Melanocyte of skin (primary cell): ENCODE measurements at places on chromosomes 7 and 10. TPM values are rescaled to one million over a fixed set of nuclear protein-coding genes. Genes with fewer than 3 reads are reported as not detected.

Gene MUC12
- total RNA-seq = 0.69 and 0.73 TPM in 2 replicates

Gene SPOCK2
- total RNA-seq = under 0.01 and 0.73 TPM in 2 replicates

Gene SPDYE5
- total RNA-seq = not detected in 2 replicates

Gene SLC13A1
- total RNA-seq = not detected in 2 replicates

Gene ZC3HAV1L
- 11.4 and 29.8 TPM in 2 replicates for total RNA-seq

Gene RELN
- under 0.01 TPM in 1 of 2 replicates, not detected in the other for total RNA-seq

Gene LOXL4
- 0.33 and 1.1 TPM in 2 replicates for total RNA-seq

Gene OPN1SW
- not detected in 2 replicates for total RNA-seq

Gene CUBN
- 0.69 and 5.8 TPM in 2 replicates for total RNA-seq

Gene ATOH7
- total RNA-seq = 0.15 TPM in 1 of 2 replicates, not detected in the other

Gene STRIP2
- total RNA-seq = 14.9 and 17.6 TPM in 2 replicates

Gene PTPRN2
- under 0.01 TPM in 1 of 2 replicates, not detected in the other for total RNA-seq

Gene FKBP9
- 134 and 169 TPM in 2 replicates for total RNA-seq

Gene PON1
- total RNA-seq = under 0.01 TPM in 1 of 2 replicates, not detected in the other

Gene CALML5
- not detected in 2 replicates for total RNA-seq

Gene SFXN3
- total RNA-seq = 119 and 131 TPM in 2 replicates

Gene TBC1D12
- total RNA-seq = 8.3 and 8.7 TPM in 2 replicates

Gene CYP3A7
- total RNA-seq = not detected in 2 replicates

Gene PNLIPRP3
- total RNA-seq = 0.67 and 0.77 TPM in 2 replicates

Gene NET1
- 19.3 TPM in 2 replicates for total RNA-seq

Gene PCDH15
- total RNA-seq = not detected in 2 replicates

Gene TRDMT1
- total RNA-seq = 3.1 and 5.8 TPM in 2 replicates

Gene LAMB4
- total RNA-seq = 0.34 and 0.36 TPM in 2 replicates

Gene NKX2-3
- total RNA-seq = not detected in 2 replicates

Gene NANOS1
- 0.69 and 6.2 TPM in 2 replicates for total RNA-seq

Gene HGF
- total RNA-seq = under 0.01 and 0.36 TPM in 2 replicates

Gene ELOVL3
- 0.34 TPM in 1 of 2 replicates, not detected in the other for total RNA-seq

Gene TMEM236
- total RNA-seq = 0.69 and 1.1 TPM in 2 replicates

Gene PTPRZ1
- 3.5 and 5.0 TPM in 2 replicates for total RNA-seq

Gene CYP3A4
- total RNA-seq = not detected in 2 replicates

Gene SLC26A4
- total RNA-seq = 0.33 and 0.62 TPM in 2 replicates

Gene ANKRD1
- total RNA-seq = 0.36 TPM in 1 of 2 replicates, not detected in the other

Gene SLC25A40
- total RNA-seq = 12.0 and 19.6 TPM in 2 replicates

Gene HOGA1
- total RNA-seq = 1.3 and 1.7 TPM in 2 replicates

Gene C7orf57
- 0.34 and 0.36 TPM in 2 replicates for total RNA-seq

Gene CDC14C
- under 0.01 TPM in 2 replicates for total RNA-seq

Gene FZD1
- 3.3 and 3.4 TPM in 2 replicates for total RNA-seq

Gene LEP
- total RNA-seq = under 0.01 TPM in 1 of 2 replicates, not detected in the other

Gene C10orf71
- total RNA-seq = not detected in 2 replicates

Gene SP8
- total RNA-seq = not detected in 2 replicates

Gene MGAM2
- under 0.01 TPM in 1 of 2 replicates, not detected in the other for total RNA-seq

Gene HOXA5
- not detected in 2 replicates for total RNA-seq

Gene USP6NL
- 18.6 and 21.7 TPM in 2 replicates for total RNA-seq

Gene SUN3
- 0.67 TPM in 1 of 2 replicates, not detected in the other for total RNA-seq

Gene NUTM2D
- 1.9 and 2.3 TPM in 2 replicates for total RNA-seq

Gene NME8
- not detected in 2 replicates for total RNA-seq

Gene TFR2
- total RNA-seq = 0.93 and 1.00 TPM in 2 replicates

Gene CUZD1
- 0.15 and 0.33 TPM in 2 replicates for total RNA-seq

Gene SYNPO2L
- total RNA-seq = not detected in 2 replicates
